Activated CD8-positive, alpha-beta memory T cell treated with anti-CD3 and anti-CD28 coated beads for 48 hours (primary cell): ENCODE measurements at places on chromosomes 13 and 19.

DNA sequence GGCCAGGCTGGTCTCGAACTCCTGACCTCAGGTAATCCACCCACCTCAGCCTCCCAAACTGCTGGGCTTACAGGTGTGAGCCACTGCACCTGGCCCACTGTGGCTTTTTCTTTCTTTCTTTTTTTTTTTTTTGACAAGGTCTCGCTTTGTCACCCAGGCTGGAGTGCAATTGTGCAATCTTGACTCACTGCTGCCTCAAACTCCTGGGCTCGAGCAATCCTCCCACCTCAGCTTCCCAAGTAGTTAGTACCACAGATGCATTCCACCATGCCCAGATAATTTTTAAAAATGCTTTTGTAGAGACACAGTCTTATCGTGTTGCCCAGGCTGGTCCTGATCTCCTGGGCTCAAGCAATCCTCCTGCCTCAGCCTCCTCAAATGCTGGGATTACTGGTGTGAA is 12.1 kb upstream of the FCGBP start:
- no peak for DNase-seq

- no peak for DNase-seq
These were observed 261.8 kb downstream of the KLF12 start for GRCh38 chr13:73872397-73872796.

DNA sequence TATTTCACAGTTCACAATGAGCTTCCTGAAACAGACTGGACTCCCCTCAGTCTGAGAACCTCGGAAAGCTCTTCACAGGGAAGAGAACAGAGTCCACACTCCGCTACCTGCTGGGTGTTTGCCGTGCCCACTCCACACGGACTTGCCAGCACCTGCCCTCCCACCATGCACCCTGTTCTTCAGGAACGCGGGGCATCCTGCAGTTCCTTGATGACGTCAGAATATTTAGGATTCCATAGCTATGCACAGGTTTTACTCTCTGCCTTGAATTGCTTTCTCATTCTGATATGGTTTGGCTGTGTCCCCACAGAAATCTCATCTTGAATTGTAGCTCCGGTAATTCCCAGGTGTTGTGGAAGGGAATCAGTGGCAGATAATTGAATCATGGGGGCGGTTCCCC is 74.4 kb upstream of the FARP1 start:
- no peak for DNase-seq

DNA sequence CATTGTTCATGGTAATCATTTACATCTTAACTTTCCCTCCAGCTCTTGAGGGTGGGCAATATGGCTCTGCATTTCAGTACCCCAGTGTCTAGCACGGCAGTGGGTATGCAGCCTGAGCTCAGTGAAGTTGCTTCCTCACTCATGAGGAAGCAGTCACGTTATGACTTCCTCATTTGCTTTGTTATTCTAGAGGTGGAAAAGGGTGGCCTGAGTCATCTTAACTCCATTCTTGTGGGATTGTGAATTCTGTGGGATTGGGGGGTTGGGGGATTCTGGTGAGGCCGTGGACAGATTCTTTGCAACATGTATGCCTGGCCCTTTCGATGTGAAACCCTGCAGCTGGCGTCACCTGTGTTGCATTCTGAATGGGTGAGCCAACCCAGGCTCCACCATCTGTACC is 406.7 kb upstream of the ZNF507 start:
- no peak for DNase-seq

- no peak for DNase-seq
These were observed 1244.2 kb downstream of the DIAPH3 start for GRCh38 chr13:58919551-58919950.

DNA sequence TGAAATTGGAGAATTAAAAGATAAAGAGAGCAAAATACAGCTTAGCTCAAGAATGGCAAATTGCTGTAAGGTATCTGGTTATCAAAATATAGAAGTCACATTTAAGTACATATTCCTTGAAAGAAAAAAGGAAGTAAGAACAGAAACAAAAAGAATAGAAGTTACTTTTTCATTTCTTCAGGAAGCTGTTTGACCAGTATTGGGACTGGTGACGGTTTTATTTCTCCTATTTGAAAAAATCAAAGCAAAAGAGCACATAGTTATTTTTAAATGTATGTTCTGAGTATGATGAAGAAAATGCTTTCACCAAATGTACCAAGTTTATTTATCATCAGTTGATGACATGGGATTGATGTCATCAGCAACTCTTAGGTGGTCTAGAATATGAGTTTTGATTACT is 83.1 kb upstream of the OXGR1 start:
- DNase-seq, result no peak

DNA sequence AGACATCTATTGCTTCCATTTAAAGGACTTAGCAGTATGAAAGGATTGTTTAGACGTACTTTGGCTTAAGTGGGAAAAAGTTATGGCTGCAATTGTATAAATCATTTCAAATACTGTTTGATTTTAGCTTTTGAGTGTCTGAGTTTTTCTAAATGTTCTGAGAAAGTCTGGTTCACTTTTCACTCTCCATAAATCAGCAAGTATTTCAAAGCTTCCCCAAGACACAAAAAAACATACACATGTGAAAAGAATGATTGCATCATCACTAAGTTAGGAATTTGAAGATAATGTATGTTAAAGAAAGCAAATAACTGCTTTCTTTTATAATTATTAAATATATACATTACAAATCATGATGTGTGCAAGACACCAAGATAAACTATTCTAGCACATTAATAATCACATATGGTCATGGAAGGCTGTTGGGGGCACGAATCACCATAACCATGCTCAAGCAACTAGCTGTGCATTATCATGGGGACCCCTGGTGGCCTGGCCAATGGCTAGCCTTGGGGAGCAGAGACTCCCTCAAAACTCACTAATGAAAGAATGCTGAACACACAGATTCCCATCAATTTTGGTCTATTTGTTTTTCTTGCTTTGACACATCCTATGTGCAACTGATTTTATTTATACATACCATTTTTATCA is 111.1 kb downstream of the MIPEP start:
- DNase-seq, result no peak

- no peak for DNase-seq
These were observed 62.4 kb downstream of the ATP11A start for GRCh38 chr13:112752211-112752610.

- DNase-seq, result no peak
These were observed 186.2 kb downstream of the VWA8 start for GRCh38 chr13:41774605-41775218.

DNA sequence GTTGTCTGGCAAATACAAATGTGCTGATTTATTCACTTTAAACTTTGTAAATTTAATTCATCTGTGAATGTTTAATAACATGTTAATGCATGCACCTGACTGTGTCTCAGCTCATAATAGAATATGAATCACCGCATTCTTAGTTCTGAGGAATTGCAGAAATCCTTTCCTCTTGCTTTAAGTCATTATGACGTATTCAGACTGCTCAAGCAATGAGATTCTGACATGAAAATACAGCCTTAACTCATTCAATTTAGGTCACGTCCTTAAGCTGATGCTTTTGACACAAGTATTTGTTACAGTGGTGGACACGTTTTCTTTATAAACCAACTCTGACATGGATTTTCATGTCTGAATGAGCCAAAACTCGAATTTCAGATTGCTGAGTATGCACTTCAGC is 541.0 kb upstream of the KLF12 start:
- DNase-seq, result no peak

- DNase-seq, result no peak
These were observed 90.3 kb downstream of the RNF17 start for GRCh38 chr13:24854311-24854710.

- no peak for DNase-seq
These were observed 4.1 kb upstream of the UBAC2 start for GRCh38 chr13:99196466-99197116.

DNA sequence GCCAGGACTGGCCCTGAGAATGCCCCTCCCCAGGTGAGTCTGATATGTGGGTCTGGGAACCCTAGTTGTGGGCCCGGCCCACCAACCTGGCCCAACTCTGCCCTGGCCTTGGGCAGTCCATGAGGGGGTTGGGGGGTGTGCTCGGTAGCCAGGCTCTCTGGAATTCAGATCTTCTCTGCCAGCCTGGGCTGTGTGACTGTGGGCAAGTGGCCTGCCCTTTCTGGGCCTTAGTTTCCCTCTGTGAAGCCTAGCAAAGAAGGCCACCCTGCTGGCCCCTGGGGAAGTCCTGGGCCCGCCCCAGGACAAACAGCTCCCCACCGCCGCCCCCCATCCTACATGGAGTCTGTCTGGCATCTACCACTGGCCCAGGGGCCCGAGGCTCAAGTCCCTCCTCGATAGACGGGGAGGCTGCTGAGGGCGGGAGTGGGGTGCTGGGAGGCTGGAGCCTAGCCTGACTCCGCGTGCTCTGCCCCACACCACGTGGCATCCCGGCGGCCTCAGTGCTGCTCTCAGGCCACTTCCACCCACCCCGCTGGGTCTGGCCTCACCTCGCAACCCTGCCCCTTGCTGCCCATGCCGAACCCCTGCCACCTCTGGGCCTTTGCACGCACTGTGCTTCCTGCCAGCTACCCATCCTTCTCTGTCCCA is 8.3 kb upstream of the TBXA2R start:
- no peak for DNase-seq

DNA sequence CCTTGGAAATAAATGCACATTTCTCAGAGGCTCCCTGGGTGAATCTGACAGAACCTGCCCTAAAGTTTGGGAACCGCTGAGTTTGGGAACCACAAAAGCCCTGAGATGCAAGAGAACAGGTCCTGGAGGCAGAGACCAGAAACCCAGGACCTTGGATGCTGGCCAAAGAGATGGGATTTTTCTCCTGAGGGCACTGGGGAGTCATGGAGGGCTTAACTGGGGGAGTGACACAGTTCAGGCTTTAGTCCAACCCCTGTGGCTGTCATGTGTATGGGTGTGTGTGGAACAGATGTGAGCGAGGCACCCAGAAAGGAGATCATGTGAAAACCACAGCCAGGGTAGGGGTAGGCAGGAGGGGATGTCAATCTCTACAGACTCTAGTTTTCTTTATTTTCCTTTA is 3.9 kb upstream of the NCCRP1 start:
- DNase-seq, result no peak

GRCh38 chr19:524062-524674 is 7.4 kb upstream of the CDC34 start:
- no peak for DNase-seq

GRCh38 chr19:924553-925086 is 1.2 kb upstream of the ARID3A start:
- DNase-seq, result no peak

GRCh38 chr13:28825379-28825778 is 5.2 kb downstream of the MTUS2 start:
- DNase-seq, result no peak

- DNase-seq, result peak; percentile 65
These were observed at the start of the genes MAN2B1 and WDR83 for GRCh38 chr19:12666265-12667048. MAN2B1 (minus strand) TSS chr19:12666742; CDS start chr19:12666701, 41 bp downstream. WDR83 (plus strand) TSS chr19:12666807; CDS start chr19:12669791, 2,984 bp downstream.

- no peak for DNase-seq
These were observed 90.2 kb upstream of the RNF113B start for GRCh38 chr13:98267080-98267912.
